ENCODE measurements at places on chromosomes 4 and X.

- no peak for DNase-seq
These were observed 68.8 kb upstream of the PPP1R2C start for GRCh38 chrX:42846741-42847140.

- no peak for DNase-seq
These were observed 120.4 kb upstream of the DUSP21 start for GRCh38 chrX:44723426-44723825.

GRCh38 chr4:11495291-11495690 lies 66.6 kb upstream of the HS3ST1 start:
- DNase-seq = no peak

DNA sequence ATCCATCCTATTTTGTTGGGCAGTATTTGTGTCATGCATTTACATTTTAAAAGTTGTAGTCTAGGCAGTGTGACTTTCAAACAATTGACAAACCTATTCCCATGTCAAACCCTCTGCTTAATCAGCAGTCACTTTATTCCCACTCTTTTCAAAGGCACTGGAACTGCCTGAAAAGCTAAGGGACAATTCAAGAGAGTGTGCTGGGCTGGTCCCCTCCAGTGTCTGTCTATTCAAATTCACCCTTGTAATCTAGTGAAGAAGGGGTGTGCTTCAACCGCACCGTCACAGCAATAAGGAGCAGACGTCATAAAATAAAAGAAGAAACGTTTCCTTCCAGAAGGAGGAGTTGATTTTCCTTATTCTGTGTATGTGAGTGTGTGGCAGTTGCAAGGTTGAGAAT lies 197.0 kb upstream of the MAD2L1 start:
- no peak for DNase-seq

DNA sequence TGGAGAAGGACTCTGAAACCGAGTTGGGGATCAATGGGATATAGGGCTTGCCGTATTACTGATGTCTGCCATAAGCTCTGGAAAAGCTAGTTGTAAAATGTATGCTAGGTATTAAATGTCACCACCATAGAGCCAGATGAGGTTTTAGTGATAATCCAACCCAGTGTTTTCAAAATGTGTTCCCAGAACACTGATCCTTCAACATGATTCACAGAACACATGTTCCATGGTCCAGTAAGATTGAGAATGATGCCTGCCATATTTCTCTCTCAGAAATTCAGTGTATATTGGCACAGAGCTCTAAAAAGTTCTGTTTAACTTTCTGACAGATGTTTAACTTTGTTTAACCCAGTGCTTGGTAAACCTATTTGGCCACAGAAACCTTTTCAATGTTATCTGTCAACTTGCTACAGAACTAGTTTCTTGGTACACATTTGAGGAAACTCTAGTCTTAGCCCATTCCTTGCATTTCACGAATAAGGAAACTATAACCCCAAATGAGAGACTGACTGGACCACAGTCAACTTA lies 160.2 kb downstream of the PALLD start:
- no peak for DNase-seq

DNA sequence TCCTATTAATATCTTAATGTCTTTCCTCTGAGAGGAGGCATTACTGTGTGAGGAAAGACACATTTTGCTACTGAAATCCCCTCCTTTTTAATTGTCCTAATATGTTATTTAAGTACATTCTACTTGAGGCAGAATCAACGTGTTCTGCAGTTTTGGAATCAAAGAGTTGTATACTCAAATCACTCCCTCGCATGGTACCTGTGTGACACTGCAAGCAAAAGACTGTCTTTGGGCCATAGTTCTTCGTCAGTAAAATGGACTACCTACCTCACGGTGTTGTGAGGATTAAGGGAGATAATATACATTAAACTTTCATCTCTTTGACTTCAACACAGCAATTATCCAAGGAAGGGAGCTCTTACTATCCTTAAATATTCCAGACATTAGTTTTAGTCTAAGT lies 61.5 kb downstream of the TIGD2 start:
- no peak for DNase-seq

DNA sequence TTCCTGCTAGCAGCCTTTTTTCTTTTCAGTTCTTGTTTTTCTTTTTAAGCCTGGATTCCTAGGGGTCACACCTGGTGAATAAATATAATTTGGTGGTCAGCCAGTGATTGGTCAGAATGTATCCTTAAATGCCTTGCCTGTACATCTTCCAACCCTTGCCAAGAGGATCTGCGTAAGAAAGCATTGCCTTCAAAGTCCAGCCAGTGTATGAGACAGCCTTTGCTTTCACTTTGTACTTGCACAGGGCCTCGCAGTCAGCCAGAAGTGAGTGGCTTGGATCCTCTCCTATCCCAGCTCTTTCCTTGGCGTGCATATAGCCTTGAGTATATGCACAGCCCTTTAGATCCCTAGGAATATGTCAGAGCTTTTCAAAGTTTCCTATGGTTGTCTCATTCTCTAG lies 22.2 kb downstream of the KANTR start:
- DNase-seq = no peak
